Epithelial cell of prostate (primary cell): ENCODE measurements at places on chromosomes 1 and 21.

DNA sequence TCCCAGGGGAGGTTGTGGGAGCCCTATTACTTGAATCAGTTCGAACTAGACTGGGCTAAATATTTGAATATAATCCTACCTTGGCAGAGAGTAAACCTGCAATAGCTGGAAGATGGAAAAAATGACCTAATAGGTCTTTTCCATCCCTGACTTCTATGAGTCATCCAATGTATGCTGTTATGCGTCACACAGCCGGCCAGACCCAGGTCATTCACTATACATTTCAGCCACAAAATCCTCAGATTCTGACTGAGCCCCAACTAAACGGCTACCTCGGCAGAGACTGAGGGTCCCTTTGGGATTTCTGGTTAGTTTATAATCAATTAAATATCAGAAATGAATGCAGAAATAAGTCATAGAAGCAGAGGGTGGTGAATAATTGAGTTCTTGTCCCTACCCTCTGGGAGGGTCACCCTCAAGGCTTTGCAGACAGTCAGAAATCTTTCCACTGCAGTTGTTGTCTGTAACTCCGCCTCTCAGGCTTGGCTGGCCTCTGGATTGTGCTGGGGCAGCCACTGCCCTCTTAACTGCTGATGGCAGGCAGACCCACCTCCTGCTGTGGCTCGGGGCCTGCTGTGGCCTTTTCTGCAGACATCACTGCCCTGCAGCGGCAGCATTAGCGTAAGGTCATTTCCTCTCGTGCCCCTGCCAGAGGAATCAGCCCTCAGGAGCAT lies 240.5 kb downstream of the TGFB2 start:
- DNase-seq = peak; percentile 43

- DNase-seq = no peak
Measured at GRCh38 chr1:163472651-163473248, 151.0 kb downstream of the NUF2 start.

- no peak for DNase-seq
Measured at GRCh38 chr1:156673387-156674121, 3.7 kb downstream of the NES start.

GRCh38 chr1:33358114-33358794 lies 37.4 kb upstream of the A3GALT2 start:
- no peak for DNase-seq

GRCh38 chr1:115477071-115477470 lies 139.0 kb upstream of the NGF start:
- DNase-seq = no peak
